ENCODE measurements at places on chromosomes 5 and 9.

GRCh38 chr9:133571896-133572595 lies 37.1 kb downstream of the FAM163B start:
- DNase-seq, result no peak

- DNase-seq, result no peak
These were observed 66.6 kb upstream of the RNU6ATAC start for GRCh38 chr9:134230942-134231325.

DNA sequence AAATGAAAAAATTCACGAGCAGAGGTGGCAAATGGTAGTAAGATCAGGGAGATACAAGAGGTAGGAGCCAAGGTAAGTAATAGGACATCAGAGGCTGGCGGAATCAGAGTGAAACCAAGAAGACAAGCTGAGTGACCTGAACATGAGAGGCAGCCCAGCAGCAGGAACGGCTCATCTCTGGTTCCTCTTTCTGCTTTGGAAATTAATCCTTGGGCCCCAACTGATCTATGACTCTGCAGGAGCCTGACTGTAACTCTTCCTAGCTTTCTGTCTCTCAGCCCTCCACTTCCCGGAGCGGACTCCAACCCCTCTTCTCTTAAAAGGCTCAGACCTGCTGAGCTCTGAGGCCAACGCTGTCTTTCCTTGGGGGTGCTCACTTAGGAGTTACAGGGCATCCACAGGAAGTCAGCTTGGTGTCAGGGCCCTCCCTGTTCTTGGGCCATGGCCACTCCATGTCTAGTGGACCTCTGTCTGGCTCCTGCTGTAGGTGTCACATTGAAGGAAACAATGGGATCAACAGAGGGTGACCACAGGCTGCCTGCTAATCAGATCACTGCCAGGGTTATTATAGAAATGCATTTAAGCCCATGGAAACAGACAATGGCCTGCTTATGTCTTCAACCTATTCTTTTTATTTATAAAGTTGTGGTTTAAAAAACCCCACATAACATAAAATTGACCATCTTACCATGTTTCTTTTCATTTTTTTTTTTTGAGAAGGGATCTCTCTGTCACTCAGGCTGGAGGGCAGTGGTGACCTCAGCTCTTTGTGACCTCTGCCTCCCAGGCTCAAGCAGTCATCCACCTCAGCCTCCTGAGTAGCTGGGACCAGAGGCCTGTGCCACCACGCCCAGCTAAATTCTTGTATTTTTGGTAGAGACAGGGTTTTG lies 22.5 kb upstream of the SHB start:
- DNase-seq, result no peak

- DNase-seq, result no peak
These were observed 2.7 kb upstream of the PDGFRB start for GRCh38 chr5:150158170-150158949.

GRCh38 chr5:78806544-78806943 lies 158.0 kb upstream of the LHFPL2 start:
- DNase-seq, result no peak

GRCh38 chr9:117400171-117400570 lies 14.7 kb downstream of the ASTN2 start:
- DNase-seq, result no peak

Data from CD4-positive, alpha-beta T cell treated with Interleukin-21 for 1 hour (primary cell).